Stimulated activated CD8-positive, alpha-beta memory T cell treated with anti-CD3 and anti-CD28 coated beads, Interleukin-7, amount 100 ng/mL, for 4 hours (primary cell): ENCODE measurements at places on chromosomes 1 and 21.

DNA sequence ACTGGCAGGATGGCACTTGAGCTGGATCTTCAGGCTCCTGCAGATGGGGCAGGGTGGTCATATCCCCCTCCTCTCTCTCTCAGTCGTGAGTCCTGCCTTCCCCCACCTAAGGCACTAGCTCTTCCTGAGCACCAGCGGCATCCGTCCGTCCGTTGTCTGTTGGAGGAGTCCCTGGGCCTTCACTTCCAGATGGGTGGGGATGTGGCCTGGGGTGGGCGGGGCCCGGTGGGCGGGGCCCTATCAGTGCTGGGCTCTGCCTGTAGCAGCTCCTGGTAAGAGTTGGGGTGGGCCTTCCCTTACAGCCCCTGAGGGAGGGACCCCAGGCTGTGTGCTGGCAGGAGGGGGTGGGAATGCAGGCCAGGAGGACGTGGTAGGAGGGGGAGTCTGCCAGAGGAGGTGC is 10.3 kb downstream of the LDLRAD2 start:
- DNase-seq, result no peak

DNA sequence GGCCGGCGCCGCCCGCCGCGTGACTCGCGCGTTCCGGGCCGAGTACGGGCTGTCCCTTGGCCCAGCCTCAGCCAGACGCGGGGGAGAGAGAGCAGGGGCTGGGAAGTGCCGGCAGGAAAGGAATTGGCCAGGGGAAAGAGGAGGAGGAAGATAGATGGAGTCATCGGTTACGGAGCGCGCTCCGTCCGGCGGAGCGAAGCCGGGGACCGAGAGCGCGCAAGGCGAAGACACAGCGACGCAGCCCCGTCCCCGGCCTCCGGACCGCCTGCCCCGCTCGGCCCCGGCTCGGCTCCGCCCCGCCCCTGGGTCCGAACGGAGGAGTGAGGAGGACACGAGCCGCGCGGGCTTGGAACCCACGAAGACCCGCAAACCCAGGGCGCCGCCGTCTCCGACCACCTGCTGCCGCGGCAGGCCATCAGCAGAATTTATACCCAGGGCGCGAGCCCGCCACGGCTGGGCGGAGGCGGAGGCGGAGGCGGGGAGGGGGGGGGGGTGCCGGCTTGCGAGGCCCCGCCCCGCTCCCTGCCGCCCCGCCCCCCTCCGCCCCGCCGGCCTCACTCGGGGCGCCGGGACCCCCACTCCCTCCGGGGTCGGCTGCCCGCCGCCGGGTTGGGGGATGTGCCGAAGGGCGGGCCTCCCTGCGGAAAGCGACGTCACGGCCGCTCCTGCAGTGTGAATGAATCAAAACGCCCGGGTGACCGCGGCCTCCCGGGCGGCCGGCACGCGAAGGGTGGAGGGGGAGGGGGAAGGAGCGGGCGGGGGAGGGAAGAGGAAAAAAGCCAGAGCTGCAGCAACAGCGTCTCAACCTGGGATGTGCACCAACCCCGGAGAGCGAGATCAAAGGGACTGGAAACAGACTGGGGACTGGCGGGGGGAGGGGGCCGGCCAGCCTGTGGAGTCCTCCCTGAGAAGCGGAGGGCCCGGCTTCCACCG is at the start of gene LHX4:
Gene LHX4 (plus strand): TSS at position 782 of the 933 bp plus-strand sequence. CDS start 266 bp downstream, outside the sequence.
- DNase-seq, result no peak

- no peak for DNase-seq
Observed at GRCh38 chr1:116203920-116204319, 92.7 kb downstream of the MAB21L3 start.

DNA sequence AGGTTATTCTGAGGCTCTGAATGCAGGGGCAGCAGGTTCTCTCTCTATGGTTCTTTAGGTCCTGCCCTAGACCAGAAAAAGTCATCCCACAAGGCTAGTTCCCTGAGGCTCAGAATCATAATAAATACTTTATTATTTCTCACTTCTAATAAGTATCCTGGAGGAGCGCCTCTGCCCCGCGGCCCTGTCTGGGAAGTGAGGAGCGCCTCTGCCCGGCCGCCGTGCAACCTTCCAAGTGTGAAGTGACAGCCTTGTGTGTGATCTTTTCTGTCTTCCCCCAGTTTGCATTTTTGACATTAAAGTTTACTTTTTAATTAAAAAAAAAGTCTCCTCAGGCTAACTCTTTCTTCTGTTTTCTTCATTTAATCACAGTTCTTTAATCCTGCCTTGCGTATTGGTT is 11.5 kb downstream of the AIM2 start:
- no peak for DNase-seq

- DNase-seq, result no peak
Observed at GRCh38 chr1:201051399-201051798, 27.9 kb upstream of the KIF21B start.

DNA sequence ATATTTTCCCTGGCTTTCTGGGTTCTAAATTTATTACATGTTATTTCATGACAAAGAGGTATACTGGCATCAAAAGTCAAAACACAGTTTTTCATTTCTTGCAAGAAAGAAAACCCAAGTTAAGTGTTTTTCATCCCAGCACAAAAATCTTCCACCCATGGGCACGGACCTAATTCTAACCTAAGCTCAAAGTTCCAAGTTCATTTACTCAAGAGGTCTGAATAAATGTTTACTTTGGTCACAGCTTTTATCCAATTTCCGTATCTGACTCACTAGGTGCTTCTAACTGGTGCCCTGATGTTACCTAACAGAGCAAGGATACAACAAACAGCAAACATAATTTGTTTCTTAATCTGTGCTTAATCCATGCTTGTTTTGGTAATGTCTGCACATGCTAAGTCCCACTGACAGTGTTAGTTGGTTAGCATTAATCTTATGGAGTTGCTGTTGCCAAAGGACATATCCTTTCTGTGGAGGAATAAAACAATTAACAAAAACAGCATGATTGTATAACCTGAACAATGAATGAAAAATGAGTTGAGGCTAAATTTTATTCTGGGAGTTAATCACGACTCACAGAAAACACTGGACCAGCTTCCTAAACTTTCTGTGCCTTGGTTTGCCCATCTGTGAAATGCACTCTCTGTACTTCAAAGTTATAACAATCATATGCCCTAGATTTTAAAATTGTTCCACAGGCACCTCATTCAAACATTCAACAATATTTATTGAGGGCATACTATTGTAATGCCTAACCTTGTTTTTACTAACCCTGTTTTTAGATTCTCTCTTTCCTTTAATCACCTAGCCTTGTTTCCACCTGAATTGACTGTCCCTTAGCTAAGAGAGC is 4.2 kb upstream of the CHD1L start:
- DNase-seq, result no peak

GRCh38 chr1:227987181-227987580 is 19.6 kb upstream of the WNT3A start:
- no peak for DNase-seq

DNA sequence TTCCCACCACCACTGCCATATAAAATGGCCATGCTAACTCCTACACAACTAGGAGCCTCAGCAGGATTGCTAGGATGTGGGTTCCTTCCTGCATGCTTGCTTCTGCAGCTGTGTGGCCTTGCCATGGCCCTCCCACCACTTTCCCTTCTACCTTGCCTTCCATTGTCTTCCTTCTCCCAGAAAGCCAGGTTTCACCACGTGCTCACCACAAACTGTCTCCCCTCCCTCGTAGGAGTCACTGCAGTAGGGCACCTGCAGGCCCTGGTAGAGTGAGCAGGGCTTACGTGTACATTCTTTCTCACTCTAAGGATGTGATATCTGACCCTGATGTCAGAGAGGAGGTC is 3.7 kb downstream of the C1orf226 start:
- no peak for DNase-seq

DNA sequence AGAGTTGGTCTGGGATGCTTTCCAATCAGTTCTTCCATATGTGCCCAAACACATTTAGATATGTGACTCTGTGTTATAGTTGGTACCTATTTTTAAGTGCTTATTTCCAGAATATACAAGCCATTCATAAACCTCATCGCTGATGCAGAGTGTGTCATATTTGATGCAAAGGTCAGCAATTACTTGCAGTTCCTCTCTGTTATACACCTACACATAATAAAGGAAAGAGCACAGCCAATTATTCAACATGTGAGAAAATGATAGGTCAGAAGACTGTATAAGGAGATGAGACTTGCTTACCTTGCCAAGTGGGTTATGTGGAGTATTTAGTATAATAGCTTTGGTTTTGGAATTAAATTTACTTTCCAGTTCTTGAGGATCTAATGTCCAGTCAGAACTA is 31.3 kb downstream of the KYAT3 start:
- DNase-seq, result no peak

DNA sequence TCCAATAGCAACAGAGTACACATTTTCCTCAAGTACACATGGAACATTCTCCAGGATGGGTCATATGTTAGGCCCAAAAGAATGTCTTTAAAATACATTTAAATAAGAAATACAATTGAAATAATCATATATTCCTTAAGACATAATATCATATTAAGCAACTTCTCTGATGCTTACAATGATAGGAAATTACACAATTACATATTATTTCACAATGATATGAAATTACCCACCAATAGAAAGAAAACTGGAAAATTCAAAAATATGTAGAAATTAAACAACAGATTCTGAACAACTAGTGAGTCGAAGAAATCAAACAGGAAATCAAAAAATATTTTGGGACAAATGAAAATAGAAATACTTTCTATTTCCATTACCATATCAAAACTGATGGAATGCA is 45.6 kb downstream of the FLVCR1 start:
- no peak for DNase-seq

GRCh38 chr1:98888869-98889268 is 115.8 kb downstream of the PLPPR5 start:
- no peak for DNase-seq

GRCh38 chr1:241848686-241849344 is 811 bp downstream of the EXO1 start:
- DNase-seq, result no peak

GRCh38 chr21:26070822-26071425 is 99.6 kb downstream of the APP start:
- DNase-seq, result no peak

GRCh38 chr1:95396557-95396956 is 162.5 kb downstream of the RWDD3 start:
- no peak for DNase-seq

- no peak for DNase-seq
Observed at GRCh38 chr1:226692823-226693222, 46.3 kb downstream of the ITPKB start.

GRCh38 chr21:38258521-38259485 is 2.0 kb downstream of the KCNJ15 start:
- no peak for DNase-seq

- DNase-seq, result no peak
Observed at GRCh38 chr1:44060830-44061267, 29.6 kb upstream of the SLC6A9 start.

GRCh38 chr1:2962061-2962460 is 59.2 kb upstream of the ACTRT2 start:
- DNase-seq, result no peak

DNA sequence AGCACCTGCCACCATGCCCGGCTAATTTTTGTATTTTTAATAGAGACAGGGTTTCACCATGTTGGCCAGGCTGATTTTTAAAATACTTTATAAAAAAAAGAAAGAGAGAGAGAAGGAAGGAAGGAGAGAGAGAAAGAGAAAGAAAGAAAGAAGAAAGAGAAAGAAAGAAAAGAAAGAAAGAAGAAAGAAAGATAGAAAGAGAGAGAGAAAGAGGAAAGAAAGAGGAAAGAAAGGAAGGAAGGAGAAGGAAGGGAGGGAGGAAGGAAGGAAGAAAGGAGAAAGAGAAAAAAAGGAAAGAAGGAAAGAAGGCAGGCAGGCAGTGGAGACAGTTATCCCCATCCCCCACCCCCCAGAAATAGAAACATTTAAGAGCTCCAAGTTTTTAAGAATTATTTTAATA is 69.9 kb downstream of the TOMM20 start:
- DNase-seq, result no peak

DNA sequence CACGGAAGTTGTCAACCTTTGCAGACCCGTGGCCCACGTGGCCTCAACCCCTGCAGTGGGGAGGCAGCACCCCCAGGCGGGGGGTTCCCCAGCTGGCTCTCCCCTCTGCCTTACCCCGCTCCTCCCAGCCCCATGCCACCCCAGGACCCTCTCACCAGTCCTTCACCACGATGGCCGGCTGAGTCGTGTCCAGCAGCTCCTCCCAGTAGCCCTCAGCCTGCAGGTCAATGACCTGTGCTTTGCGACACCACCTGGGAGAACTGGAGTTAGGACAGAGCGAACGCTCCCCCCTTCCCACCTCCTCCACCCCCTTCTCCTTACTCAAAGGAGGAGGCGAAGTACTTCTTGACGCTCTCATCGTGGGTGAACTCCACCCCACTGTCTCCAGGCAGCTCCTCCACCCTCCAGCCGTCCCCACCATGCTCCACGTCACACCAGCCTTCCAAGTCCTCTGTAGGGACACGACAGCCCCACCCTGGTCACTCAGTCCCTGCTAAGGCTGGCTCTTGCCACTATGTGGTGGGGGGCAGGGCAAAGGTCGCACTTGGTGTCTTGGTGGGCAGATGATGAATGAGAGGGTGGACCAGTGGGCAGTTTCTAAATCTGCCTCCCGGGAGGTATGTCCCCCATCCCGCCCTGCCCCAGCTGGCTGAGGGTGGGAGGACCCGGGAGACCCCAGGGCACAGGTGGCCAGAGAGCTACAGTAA is 4.5 kb downstream of the FBXO2 start:
- DNase-seq, result no peak
